ENCODE measurements at places on chromosomes 3 and 15.

GRCh38 chr3:88628901-88629300 lies 478.5 kb upstream of the EPHA3 start:
- DNase-seq: no peak

DNA sequence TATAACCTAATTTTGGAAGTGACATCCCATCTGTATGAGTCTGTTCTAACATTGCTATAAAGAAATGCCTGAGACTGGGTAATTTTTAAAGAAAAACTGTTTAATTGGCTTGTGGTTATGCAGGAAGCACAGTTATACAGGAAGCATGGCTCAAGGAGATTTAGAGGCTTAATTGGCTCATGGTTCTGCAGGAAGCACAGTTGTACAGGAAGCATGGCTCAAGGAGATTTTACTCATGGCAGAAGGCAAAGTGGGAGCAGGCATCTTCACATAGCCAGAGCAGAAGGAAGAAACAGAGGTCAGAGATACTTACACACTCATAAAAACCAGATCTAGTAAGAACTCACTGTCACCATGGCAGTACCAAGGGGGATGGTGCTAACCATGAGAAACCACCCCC lies 193.1 kb upstream of the ADAMTS9 start:
- DNase-seq: no peak

DNA sequence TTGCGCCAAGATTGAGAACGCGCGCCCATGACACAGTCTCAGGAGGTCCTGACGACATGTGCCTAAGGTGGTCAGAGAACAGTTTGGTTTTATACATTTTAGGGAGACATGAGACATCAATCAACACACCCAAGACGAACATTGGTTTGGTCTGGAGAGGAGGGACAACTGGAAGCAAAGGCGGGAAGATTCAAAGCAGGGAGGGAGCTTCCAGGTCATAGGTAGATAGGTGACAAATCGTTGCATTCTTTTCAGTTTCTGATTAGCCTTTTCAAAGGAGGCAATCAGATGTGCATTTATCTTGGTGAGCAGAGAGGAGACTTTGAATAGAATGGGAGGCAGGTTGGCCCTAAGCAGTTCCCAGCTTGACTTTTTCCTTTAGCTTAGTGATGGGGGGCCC lies 828.4 kb upstream of the DPPA4 start:
- no peak for DNase-seq

DNA sequence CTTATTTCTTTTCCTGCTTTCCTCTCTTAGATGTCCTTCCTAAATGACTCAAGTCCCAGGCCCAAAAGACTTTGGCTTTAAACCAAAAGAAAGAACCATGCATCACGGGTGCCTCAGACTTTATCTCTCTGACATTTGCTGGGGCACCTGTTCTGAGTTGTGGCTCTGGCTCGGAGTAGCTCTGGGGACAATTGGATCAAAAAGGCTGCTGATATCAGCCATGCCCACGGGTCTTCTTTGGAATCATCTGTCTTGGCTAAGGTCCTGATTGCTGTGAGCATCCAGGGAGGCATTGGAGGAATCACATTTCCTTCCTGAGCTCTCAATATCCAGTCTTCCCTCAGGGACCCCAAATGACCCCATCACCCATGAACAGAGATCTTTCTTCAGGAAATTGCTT lies 59.9 kb downstream of the CLSTN2 start:
- no peak for DNase-seq

DNA sequence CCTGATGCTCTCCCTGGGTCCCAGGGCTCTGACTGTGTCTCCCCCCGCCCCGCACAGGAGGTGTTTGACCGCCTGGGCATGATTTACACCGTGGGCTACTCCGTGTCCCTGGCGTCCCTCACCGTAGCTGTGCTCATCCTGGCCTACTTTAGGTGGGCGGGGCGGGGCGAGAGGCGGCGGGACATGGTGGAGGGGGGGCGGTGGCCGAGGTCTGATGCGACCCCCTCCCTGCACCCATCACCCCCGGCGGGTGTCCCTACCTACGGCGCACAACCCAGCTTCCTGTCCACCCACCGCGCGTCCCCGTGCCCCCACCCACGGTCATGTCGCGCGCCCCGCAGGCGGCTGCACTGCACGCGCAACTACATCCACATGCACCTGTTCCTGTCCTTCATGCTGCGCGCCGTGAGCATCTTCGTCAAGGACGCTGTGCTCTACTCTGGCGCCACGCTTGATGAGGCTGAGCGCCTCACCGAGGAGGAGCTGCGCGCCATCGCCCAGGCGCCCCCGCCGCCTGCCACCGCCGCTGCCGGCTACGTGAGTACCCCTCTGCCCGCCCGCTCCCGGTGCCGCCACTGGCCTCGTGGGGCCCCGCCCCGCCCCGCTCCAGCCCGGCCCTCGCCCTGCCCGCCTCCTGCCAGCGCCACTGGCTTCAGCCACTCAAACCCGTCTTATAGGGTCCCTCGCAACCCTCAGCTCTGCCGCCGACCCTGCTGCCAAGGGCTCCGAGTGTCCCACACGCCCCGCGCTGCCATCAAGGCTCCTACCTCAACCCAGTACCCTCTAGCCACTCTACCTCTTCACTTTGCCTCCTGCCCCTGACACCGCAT lies 21.0 kb downstream of the PTH1R start:
- no peak for DNase-seq

GRCh38 chr15:77867266-77868047 lies 210.1 kb downstream of the TBC1D2B start:
- no peak for DNase-seq

DNA sequence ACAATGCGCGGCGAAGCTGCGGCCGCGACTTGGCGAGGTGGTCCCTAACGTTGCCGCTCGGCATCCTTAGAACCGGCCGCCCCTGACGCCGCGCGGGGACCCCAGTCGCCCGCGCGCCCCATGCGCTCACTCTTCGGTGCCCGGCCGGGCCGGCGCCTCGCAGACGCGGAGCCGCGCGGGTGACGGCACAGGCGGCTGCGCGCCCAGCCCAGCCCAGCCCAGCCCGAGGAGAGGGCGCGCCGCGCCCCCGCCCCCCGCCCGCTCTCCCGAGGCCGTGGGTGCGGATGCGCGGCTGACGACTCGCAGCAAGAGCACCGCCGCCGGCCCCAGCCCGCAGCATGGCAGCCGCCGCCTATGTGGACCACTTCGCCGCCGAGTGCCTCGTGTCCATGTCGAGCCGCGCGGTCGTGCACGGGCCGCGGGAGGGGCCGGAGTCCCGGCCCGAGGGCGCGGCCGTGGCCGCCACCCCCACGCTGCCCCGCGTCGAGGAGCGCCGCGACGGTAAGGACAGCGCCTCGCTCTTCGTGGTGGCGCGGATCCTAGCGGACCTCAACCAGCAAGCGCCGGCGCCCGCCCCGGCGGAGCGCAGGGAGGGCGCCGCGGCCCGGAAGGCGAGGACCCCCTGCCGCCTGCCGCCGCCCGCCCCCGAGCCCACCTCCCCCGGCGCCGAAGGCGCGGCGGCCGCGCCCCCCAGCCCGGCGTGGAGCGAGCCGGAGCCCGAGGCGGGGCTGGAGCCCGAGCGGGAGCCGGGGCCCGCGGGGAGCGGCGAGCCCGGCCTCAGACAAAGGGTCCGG lies 437 bp downstream of the KLF13 start:
- no peak for DNase-seq
